ENCODE measurements at places on chromosomes 1 and 21. TPM values are rescaled to one million over a fixed set of nuclear protein-coding genes. Genes with fewer than 3 reads are reported as not detected.

ANKRD65 gene
- 0.25 TPM for total RNA-seq

KCNK2 gene
- 43.7 TPM for total RNA-seq

TMED5 gene
- total RNA-seq: 55.3 TPM

IL19 gene
- 2.5 TPM for total RNA-seq

DNA sequence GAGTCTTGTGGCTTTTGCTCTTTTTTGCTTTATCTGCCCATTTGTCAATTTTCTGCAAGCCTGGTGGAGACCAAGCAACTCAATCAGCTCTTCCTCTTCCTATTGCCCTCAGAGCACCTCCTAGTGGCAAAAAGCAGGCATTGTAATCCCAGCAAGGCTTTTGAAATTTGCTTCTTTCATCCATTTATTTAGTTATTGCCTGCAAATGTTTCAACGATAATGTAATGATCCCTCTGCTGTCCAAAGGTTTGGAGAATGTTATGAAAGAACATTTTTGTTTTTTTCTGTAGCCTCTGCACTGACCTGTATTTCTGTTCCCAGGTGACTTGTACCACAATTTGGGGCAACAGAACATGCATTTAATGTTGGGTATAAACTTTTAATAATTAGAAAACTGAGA is 127.8 kb downstream of the GABPA start:
- no peak for ATAC-seq

- peak; percentile 75 for ATAC-seq
These were observed 72.8 kb upstream of the HSD17B7 start for GRCh38 chr1:162717548-162718184.

DNA sequence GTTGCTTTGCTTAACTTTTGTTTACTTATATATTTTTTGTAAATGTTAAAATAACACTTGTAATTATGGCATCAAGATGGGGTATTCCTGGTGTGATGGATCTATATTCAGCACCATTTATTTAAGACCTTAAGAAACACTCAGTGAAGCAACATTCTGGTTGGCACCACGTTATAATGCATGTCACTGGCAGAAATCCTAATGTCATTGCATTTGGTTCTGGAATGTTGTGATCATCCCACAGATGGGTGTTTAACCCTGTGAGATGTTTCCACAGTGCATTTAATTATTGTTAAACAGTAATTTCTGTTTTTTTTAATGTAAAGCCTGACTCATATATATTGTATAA is 116.5 kb downstream of the NOS1AP start:
- ATAC-seq: no peak

DNA sequence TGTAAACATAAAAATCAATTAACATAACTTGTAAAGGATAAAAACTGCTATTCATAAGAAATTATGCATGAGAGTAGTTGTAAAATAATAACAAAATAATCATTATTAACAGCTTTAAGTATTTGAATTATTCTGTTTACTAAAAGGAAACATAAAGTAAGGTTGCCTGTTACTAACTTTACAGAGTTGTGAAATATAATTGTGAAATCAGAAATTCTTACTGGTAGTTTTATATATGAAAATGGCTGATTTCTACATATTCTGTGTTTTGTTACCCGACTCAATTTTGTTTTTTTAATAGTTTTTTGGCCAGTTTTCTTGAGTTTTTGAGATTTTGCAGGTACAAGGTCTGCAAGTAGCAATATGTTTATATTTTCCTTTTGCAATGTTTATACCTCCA is 27.8 kb downstream of the FNBP1L start:
- ATAC-seq: no peak

- no peak for ATAC-seq
These were observed 58.2 kb upstream of the GADD45A start for GRCh38 chr1:67626861-67627235.

GRCh38 chr1:246153796-246154212 is 353.3 kb downstream of the SMYD3 start:
- ATAC-seq: peak; percentile 43

- ATAC-seq: peak; percentile 80
These were observed 209.7 kb downstream of the RHOU start for GRCh38 chr1:228944935-228945371.

- ATAC-seq: no peak
These were observed 1153.5 kb upstream of the TMPRSS15 start for GRCh38 chr21:19557046-19557445.

DNA sequence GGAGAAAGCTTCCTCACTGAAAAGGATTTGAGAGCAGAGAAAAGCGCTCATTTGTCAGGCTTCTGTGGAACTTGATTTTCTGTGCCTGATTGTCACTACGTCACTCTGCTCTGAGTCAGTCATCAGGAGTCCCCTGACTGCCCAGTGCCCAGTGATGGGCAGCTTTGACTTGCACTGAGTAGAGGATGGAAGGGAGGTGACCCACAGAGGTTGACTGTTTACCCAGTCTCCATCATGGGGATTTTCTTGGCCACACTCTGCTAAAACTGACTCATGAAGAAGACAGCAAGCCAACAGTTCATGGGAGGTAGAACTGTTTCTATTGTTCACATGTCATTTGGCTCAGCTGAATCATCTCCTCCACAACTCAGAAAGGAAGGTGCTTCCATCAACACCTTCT is 82.1 kb upstream of the DUSP10 start:
- ATAC-seq: no peak

- ATAC-seq: no peak
These were observed 1.8 kb downstream of the WNT3A start for GRCh38 chr1:228008391-228009115.

DNA sequence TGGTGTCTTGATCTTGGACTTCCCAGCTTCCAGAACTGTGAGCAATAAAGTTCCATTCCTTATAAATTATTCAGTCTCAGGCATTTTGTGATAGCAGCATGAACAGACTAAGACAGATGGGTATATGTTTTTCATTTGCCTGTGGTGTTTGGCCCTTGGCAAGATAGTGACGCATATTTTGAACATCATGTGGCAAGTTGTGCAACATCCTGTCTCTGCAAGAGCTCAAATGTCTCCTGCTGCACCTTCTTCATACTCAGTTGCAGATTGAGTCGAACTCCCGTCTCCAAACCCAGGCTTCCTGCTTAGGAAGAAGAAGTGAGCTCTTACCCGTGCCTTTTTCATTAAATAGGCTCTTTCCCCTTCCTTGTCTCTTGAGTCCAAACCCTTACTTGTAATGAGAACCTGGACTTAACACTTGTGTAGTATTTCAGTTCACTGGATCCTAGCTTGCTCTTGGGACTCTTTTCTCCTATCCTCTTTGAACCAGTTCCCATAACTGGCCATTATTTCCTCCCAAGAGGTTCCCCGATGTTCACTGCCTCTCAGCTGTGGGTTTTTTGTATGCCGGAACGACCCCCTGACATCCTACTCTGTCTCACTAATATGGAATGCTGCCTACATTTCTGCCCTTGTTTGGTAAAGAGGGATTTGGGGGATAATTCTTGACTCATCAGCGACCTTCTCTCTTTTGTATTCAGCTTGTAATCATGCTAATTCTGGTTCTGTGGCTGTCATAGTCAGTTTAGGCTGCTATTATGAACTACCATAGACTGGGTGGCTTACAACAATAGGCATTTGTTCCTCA is 125.0 kb upstream of the KCNK2 start:
- no peak for ATAC-seq

GRCh38 chr1:156410238-156410637 is 41.2 kb downstream of the RHBG start:
- no peak for ATAC-seq

DNA sequence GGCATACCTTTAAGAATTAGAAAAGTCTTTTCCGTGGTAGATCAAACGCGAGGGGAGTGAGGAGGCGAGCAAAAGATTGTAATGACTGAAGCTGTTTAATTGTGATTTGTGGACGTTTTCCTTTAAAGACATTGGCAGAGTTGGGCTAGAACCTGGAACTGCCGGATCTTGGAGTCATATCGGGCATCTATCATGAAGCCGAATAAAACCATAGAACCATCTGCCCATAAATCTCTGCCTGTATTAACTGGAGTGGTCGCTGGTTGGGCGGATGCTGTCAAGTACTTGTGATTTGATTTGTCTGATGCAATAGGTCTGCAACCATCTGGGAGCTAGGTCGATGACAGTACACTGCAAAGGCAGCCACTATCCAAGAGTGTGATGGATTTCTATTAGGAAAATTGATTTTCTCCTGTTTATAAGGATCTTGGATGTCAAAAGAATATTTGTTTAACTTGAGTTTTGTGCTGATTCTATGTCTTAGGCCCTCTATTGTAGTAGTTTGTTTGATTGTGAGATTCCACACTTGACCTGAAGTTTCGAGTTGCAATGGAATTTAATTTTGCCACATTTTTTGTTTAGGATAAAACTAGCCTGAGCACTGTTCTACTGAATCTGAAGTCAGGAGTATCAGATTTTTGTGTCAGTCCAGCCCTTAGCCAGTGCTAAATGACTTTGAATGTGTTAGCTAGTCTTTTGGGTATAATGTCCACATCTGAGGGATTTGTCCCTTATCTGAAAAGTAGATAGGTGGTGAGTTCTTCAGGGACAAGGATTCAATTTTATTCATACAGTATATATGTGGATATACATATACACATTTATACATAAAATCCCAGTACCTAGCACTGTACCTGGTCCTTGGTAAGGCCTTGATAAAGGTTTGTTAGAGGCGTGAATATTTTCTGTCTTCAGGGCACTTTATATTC is 1.2 kb downstream of the SARS1 start:
- ATAC-seq: peak; percentile 78

GRCh38 chr1:226181996-226182714 is 4.4 kb downstream of the ACBD3 start:
- no peak for ATAC-seq

All from motor neuron (in vitro differentiated cells).